Dorsolateral prefrontal cortex (tissue), 122 donors: ENCODE measurements at places on chromosomes 12 and 14.
A peak's percentile ranks its signal among the peaks of the same experiment; 100 is the strongest.

- no peak for DNase-seq
Measured at GRCh38 chr14:64324461-64324860, 30.3 kb upstream of the ESR2 start.

GRCh38 chr12:2447861-2448260 lies 346.9 kb upstream of the FKBP4 start:
- no peak for DNase-seq

DNA sequence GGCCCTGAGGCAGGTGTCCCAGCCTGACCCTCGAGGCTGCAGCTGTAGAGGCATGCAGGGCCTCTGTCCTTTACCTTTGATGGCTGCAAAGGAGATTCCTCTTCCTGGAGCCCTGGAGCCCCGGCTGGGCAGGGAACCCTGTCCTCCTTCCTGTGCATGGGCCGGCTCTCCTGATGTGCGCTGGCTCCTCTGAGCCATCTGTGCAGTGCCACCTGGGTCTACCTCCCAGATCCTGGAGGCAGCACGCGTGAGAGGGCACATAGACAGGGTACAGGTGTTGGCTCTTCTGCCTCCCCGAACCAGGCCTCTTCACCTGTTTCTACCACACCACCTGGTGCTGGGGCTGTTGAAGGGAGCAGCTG lies 115.1 kb downstream of the BEGAIN start:
- no peak for DNase-seq

DNA sequence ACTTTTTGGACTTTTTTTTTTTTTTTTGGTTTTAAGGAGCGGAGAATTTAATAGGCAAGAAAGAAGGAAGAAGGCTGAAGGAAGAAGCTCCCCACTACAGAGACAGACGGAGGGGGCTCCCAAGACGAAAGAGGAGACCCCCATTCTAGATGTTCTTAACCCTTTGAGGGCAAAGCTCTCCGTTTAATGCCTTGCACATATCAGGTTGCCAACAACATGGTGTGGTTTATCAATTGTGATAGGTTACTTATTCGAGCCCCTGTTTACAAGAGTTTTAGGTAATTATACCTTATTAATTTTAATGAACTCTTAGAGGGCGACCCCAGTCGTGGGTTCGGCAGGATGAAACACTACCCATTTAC lies 1.2 kb upstream of the FBXO33 start:
- DNase-seq = no peak

GRCh38 chr14:89040080-89040459 lies 215.6 kb downstream of the TTC8 start:
- no peak for DNase-seq

GRCh38 chr12:12017798-12018197 lies 52.9 kb upstream of the BCL2L14 start:
- DNase-seq = no peak

- no peak for DNase-seq
Measured at GRCh38 chr14:87042354-87042753, 950.6 kb downstream of the GALC start.

GRCh38 chr12:62916632-62917425 lies 18.1 kb downstream of the PPM1H start:
- no peak for DNase-seq

DNA sequence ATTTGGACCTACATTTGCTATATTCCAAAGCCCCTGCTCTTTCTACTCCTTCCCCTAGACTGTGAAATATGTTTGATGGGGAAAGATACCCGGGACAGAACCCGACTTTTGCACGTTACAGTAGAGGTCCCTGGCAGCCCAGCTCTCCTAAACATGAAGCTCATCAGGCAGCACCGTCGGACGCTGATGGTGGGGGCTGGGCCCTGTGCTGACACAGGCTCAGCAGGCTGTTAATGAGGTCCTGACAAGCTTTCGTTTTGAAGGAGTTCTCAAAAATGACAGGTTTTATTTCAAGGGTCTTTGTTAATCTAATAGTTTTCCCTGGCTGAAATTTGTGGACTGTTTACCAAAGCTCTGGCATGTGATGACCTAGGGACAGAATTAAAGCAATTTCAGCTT lies 102.3 kb downstream of the SLC25A47 start:
- DNase-seq = peak; percentile 17

DNA sequence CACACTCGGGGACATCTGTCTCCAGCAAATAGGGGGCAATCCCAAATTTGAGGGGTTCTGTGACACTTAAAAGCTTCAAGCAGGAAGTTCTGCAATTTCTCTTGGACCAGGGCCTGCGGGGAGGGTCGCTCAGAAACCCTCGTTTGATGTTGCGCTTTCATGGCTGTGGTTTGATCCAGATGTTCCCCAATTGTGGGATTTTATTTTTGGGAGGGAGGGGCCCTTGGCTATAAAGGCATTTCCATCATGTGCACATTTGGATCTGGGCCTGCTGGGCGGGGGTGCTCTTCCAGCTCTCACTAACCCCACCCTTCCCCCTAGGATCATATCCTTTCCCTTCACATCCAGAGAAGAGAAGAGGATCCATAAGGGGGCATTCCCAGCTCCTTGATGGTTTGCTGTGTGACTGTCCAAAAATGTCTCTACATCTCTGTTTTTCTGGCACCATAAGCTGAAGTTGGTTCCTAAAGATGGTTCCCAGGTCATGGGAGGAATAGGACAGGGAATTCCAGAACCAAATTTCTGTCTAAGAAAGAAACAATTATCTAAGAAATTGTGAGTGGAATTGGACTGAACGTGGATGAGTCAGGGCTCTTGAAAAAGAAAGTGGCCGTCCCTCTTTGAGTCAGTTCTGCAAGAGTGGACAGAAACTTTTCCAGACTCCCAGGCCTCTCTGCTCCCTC lies 47.2 kb downstream of the SMUG1 start:
- DNase-seq = no peak

GRCh38 chr14:105158794-105159193 lies 9.8 kb downstream of the JAG2 start:
- no peak for DNase-seq

GRCh38 chr14:54652188-54652587 lies 85.3 kb downstream of the SAMD4A start:
- no peak for DNase-seq

DNA sequence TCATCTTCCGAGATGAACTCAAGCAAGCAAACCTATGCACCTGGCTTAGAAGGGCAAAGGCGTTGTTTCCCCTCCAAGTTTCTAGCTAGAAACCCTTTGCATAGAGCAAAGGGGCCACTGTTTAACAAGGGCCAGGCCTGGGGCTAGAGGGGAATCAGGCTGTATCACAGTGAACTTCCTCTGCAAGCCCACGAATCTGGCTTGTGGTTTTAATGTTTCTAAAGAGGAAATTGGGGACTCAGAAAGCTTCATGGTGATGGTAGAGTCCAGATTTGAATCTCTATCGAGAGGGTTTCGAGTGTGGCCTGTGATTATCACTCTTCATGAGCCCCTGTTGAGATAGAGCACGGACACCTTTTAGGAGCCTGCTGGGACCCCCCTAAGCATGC lies 189.9 kb downstream of the VRK1 start:
- no peak for DNase-seq

- no peak for DNase-seq
Measured at GRCh38 chr12:116545144-116545543, 14.0 kb upstream of the MAP1LC3B2 start.

GRCh38 chr12:25377469-25378177 lies 126.9 kb upstream of the KRAS start:
- DNase-seq = peak; percentile 12

DNA sequence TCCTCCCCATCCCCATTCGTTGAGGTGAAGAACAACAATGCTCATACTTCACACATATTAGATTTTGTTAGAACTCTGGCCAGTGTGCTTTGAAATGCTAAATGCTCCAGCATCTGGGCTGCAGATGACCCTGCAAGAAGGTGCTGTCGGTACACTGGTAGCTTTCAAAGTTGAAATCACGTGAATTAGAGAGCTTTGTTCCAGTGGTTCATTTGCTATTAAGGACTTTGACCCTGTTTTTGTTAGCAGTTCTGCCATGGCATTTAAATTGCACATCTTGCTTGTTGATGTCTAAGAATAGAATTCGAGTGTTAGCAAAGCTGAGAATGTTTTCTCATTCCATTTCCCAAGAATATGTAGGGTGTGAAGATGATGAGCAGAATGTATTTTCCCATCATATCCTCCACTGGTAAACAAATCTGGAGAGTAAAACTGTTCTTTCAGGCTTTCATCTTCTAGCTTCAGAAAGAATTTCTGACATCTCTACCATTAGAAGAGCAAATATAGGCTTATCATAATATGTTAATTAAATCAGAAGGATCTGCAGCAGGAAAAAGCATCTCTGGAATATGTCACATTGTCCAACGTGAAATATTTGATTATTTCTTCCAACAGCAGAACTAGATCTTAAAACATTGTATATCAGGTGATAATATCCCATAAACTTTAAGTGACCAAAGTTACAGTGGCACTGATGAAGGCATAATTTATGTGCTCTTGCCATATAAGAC lies 98.8 kb upstream of the PDE3A start:
- DNase-seq = no peak

GRCh38 chr12:76634133-76634532 lies 74.6 kb upstream of the OSBPL8 start:
- DNase-seq = no peak

DNA sequence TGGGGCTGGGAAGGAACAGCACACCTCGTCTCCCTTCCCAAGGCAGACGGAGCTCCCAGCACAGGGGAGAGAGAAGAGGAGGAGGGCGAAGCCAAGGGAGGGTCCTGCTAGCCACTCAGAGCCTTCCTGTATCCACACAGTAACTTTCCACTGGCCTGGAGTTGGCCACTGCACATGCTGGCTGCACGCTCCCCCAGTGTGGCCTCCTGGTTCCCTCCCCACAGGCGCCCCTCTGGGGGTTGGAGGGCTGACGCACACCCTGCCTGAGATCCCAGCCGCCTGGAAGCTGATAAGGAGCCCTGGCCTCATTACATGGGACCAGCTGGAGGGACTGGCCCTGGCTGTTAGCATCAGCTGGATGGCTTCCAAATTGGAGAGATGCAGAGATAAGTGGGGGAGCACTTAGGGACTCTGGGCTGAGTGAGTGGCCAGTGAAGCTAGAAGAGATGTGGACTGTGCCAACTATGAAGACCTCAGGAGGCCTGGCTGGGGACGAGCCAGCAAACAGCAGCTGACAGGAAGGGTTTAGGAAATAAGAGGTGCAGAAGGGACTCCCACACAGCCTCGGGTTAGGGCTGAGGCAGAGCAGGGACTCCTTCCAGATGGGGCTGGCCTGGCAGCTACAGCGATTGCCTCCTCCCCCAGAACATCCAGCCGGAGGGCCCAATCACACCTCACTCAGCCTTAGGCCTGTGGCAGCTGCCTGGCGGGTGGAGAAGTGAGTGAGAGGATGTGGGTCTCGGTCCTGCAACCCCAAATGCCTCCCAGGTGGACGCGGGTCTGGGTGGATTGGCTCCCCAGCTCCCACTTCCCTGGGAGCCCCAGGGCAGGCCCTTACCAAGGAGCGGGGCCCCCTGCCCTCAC lies 26.3 kb upstream of the BCDIN3D start:
- DNase-seq = peak; percentile 82

- no peak for DNase-seq
Measured at GRCh38 chr14:38074081-38074480, 133.6 kb upstream of the SSTR1 start.

DNA sequence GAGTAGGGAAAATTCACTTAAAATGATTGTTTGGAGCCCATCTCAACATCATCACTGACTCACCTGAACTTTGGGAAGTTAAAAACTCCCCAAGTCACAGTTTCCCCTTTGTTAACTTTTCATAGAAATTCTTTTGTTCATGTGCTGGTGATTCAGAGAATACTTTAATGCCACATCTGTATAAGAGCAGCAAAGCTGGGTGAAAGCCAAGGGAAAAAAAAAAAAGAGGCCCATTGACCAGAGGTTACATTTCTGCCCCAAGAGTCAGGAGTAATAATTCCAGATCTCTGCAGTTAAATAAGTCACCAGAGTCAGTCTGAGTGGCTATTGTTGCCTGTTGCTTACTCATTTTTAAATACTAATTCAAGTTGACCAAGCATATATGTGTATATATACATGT lies 136.4 kb upstream of the LGR5 start:
- no peak for DNase-seq

DNA sequence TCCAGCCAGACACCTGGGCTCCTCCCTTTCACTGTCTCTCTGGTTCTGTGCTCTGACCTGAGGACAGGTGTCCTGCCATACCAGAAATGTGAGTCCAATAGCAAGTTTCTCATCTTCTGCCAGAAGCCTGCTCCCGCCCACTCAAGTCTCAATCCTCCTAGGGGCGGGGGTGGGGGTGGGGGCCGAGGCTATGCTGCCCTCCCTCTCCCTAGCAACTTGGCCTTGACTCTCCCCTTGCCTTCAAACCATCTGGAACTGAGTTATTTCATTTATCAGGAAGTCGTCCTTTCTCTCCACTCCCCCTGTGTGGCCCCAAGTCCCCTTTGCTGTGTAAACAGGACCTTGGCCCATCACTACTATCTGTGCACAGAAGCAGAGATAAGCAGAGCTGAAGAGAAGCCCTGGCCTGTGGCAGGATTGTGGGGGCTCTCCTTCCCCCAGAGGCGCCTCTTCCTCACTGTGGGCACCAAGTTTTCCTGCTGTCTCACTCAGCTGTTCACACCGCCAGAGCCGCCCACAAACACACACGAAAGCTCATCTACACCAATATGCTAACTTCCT lies 117.1 kb downstream of the DPF3 start:
- DNase-seq = peak; percentile 28

DNA sequence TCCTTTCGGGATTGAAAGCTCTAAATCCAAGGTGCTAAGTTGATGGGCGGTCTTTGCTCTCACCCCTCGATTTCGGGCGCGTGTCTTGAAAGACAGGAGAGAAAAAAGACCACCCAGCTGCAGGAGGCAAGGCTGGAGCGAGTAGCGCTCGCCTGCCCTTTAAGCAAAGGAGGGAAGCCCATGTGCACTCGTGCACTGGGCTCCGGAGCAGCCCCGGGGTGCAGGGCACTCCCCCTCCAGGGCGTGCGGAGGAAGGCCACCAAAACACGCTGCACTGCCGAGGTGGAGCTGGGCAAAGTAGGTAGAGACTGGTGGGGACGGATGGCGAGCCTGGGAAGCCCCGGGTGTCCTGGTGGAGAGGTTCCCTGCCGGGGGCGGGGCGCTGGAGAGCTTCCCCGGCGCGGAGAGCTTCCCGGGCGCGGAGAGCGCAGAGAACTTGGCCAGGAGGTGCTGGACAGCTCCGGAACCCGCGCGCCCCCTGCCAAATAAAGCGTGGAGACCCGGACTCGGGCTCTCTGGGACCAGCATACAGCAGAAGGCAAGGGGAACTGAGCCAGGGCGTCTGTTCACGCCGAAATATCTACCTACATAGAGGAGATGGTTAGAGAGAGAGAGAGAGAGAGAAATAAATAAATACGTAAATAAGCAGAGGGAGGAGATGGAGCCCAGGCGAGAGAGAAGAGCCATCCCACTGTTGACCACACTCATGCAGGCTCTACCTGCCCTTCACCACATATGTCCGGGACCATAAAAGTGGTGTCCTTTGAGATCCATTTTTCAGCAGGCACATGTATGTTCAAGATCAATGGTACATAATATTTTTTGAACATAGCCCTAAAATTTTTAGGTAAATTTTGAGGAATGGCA lies 662 bp upstream of the NELL2 start:
- peak; percentile 62 for DNase-seq
